ENCODE measurements at places on chromosomes 12 and 14.

DNA sequence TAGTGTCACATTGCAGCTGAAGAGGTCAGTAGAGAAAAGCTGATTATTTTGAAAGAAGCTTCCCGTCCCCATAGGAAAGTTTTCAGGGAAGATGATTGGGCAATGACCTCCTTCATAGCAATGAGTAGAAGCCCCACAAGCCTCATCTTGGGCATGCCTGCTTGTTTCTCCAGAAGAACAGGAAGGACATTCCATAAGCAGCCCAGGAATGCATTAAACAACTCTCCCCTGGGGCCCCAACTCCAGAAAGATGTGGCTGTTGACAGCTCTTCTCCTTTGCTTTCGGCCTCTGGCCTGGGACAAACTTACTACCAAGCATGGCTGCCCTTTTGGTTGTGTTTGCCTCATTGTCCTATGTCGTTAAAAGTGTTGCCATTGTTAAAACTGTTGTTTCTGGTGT lies 5.7 kb upstream of the VDR start:
- no peak for DNase-seq

DNA sequence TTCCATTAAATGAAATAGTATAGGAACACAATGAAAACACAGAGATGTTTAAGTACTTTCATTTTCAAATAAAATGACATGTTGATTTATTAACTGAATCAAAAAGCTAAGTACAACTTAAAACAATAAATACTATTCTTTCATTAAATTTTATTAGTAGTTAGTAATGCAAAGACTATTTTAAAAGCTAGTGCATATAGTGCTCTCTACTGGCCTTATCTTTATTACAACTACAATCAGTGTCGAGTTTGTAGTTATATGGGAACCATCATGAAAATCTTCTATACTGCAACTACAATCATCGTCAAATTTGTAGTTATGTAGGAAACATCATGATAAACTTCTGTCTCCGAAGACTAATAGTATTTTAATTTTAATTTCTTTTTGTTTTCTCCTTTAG lies 8.9 kb upstream of the LIN7A start:
- no peak for DNase-seq

GRCh38 chr14:54621686-54622085 lies 54.8 kb downstream of the SAMD4A start:
- no peak for DNase-seq

- no peak for DNase-seq
These were observed 9.6 kb upstream of the FLVCR2 start for GRCh38 chr14:75568791-75569190.

DNA sequence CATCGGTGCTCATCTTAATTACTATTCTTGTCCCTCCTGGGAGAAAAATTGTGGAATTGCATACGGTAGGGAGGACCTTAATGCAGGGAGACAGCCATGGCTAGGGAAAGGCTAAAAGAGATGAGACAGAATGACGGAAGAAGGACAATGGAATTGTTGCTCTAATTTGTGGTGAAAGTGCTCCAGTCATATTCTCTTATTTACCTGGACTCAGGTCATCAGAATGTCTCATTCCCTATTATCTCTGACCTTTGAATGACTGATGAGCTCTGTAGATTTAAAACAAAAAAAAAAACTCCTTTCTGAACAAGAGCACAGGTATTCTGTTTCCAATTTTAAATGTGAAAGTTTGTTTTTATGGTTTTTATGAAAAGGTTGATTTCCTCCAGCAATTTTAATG lies 8.6 kb upstream of the EPS8 start:
- DNase-seq: no peak

Measured in activated CD8-positive, alpha-beta memory T cell treated with anti-CD3 and anti-CD28 coated beads for 24 hours (primary cell).